SK-N-DZ (cell line): ENCODE measurements at places on chromosomes 16 and 17.

- DNase-seq = no peak
These were observed 3.5 kb downstream of the ATP2A3 start for GRCh38 chr17:3960764-3961163.

GRCh38 chr17:41665566-41666236 is 23.0 kb upstream of the EIF1 start:
- peak; percentile 80 for DNase-seq

DNA sequence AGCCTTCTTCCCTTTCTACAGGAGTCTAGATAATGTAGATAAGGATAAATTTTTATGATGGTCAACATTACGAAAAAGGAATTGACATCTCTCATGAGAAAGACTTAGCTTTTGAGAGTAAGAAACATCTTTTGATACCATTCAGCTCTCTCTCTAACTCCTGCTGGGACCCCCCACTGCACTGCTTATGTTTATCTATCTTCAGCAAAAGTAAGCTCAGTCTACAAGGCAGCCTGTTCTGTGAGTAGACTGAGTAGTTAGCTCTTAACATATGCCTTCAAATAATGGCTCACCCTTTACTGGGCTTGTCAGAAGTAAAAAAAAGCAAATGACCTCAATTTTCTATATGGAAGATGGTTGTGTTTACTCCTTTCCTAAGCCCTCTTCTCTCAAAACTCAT is 372.2 kb upstream of the CDH11 start:
- DNase-seq = no peak

- no peak for DNase-seq
These were observed 80.8 kb upstream of the CIBAR2 start for GRCh38 chr16:85193115-85193493.

GRCh38 chr17:67270416-67270815 is 25.4 kb upstream of the HELZ start:
- no peak for DNase-seq

DNA sequence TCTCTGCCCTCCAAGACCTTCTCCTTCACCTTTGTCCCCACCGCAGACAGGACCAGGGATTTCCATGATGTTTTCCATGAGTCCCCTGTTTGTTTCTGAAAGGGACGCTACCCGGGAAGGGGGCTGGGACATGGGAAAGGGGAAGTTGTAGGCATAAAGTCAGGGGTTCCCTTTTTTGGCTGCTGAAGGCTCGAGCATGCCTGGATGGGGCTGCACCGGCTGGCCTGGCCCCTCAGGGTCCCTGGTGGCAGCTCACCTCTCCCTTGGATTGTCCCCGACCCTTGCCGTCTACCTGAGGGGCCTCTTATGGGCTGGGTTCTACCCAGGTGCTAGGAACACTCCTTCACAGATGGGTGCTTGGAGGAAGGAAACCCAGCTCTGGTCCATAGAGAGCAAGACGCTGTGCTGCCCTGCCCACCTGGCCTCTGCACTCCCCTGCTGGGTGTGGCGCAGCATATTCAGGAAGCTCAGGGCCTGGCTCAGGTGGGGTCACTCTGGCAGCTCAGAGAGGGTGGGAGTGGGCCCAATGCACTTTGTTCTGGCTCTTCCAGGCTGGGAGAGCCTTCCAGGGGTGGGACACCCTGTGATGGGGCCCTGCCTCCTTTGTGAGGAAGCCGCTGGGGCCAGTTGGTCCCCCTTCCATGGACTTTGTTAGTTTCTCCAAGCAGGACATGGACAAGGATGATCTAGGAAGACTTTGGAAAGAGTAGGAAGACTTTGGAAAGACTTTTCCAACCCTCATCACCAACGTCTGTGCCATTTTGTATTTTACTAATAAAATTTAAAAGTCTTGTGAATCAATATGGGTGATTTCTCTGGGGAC is 12.2 kb downstream of the CX3CL1 start:
- no peak for DNase-seq

DNA sequence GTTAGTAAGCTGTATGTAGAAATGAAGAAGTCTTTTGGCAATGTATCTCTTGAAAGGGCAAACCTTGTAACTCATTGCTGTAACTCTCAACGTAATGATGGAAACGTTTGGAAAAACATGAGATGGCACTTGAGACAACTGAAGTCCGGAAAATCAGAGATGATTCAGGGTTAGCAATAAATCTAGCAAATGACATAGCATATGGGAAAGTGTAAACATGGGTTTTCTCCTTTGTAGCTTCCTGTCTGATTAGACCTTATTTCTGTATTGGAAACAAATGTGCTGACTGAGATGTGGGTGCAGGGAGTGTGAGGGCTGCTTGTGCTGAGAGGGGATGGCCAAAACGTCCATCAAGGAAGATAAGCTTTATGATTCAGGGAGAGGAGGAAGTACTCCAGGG is 110.7 kb upstream of the FAM20A start:
- DNase-seq = no peak

DNA sequence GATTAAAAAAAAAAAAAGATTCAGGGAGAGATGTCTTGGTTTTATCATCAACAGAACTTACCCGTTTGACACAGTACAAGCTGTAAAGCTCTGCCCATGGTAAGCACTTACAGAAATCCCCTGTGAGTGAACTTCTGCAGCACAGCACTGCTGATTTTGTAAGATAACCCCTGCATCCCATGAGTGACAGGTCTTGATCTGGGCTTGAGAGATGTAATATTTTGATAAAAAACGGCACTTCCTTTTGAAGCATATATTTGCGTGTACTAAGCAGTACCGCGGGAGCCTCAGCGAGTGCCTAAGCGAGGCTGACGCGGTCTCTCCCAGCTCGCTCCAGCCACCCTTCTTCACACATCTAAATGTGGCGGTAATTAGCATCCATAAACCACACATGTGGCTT is 50.5 kb downstream of the IKZF3 start:
- no peak for DNase-seq

DNA sequence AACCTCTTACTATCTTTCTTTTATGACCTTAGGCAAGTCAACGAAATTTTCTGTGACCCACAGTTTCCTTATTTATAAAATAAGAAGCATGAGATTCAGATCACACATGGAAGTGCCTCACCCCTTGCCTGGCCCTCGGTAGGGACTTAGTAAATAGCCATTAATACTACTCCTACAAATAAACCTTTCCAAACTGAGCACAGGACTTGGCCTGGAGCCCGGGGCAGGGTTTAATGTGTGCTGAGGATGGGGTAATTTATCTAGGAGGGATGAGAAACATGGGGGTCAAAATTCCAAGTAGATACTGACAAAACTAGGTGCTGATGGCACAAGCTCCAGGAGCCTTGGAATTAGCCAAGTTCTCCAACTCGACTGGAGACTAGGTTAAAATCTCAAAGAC is 35.0 kb downstream of the PITPNC1 start:
- no peak for DNase-seq

GRCh38 chr17:35432176-35433074 is at the start of gene SLFN12:
SLFN12 (minus strand) TSS chr17:35432500; CDS start chr17:35423028, 9,472 bp downstream.
- no peak for DNase-seq

DNA sequence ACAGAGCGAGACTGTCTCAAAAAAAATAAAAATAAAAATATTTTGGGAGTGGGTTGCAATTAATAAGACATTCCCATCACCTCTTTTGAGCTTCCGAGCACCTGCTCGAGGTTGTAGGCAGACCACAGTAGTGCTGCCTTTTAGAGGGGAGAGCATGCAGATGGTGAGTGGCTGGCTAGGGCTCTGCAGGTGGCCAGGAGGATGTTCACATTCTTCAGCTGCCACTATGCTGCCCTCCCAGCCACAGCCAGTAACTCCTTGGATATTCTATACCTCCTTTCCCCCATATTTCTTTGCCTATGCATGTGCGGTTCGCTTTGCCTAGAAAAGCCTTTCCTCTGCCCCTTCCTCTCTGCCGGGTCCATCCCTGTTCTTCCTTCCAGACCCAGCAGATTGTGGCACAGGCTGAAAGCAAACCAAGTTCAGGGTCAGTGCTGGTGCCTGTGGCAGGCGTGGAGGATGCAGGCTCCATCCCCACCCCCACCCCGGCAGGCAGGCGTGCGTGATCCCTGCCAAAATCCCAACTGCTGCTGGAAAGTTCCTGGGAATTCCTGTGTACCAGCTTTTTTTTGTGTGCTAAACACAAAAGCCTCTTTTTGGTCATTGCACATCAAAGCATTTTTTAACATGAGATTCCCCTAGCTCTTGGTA is 33.8 kb upstream of the CMIP start:
- no peak for DNase-seq

DNA sequence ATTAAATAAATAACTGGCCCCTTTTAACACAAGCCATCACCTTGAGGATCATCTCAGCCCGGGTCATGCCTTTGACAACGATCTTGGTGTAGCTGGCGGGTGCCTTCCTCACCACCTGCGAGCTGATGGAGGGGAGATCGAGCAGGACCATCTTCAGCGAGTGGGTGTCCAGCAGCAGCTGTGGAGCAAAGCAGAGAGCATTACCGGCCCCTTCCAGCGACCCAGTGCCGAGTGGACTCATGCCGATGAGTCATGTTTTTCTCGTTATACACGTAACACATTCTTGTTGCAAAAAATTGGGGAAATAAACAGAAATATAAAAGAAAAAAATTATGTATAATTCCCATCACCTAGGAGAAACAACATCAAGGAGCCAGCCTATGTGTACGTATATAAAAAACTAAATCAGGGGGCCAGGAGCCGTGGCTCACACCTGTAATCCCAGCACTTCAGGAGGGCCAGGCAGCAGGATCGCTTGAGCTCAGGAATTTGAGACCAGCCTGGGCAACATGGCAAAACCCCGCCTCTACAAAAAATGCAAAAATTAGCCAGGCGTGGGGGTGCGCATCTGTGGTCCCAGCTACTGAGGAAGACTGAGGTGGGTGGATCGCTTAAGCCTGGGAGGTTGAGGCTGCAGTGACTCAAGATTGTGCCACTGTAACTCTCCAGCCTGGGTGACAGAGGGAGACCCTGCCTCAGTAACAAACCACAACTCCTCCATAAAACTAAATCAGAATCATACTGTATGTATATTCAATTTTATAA is 169.1 kb upstream of the RPH3AL start:
- no peak for DNase-seq

DNA sequence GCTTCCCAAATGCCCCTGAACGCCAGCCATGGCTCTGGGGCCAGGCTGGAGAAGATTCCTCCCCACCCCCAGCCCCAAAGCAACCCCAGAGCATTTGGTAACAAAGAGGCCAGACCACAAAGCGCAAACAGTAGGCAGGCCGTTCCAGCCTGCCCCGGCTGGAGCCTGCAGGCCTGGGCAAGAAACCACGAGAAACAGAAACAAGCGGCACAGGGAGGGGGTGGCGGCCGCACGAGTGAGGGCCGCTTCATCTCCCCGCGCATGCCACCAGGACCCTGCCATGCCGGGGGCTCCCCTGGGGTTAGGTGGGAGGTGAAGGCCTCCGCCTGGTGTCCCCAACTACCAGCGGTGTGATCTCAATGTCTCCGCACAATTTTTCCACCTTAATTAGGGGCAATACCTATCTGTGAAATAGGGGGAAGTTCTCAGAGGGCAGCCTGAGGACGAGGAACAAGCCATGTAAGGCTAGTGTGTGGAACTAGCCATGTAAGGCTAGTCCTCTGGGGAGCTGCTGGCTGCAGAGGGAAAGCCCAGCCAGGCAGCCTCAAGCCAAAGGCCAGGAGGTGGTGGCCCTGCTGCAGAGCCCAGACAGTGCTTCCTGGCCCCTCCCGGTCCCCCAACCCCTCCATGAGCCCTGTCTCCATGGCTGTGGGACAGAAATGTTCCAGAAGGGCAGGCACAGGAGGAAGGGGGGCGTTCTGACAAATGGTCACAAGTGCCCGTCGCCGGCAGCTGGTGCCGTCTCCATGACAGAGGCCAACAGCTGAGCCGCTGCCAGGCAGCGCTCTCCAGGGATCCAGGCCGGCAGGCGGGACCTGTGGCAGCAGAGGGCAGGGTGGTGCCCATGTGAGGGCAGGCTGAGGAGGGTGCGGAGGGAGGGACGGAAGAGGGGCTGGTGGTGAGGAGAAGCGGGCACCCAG is 14.5 kb upstream of the MTSS2 start:
- no peak for DNase-seq

DNA sequence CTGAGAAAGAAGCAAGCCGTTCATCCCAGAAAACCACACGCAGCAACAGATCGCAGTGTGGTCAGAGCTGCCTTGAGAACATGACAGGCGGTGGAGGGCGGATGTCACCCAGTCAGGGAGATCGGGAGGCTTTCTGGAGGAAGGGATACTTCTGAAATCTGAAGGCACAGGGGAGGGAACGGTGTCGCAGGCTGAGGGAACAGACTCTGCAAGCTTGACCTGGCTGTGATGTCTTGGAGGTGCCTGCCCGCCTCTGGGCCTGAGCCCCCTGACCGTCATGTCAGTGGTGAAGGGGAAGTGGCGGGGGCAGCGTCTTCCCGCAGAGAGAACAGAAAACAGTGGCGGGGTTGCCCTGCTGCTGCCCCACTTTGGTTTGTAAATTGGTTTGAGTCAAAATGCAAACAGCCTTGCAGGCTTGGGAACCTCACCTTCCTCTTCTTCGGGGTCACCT is 8.1 kb upstream of the ATP2A3 start:
- no peak for DNase-seq
